Fibroblast of skin of back (primary cell): ENCODE measurements at places on chromosomes 2 and 18.

DNA sequence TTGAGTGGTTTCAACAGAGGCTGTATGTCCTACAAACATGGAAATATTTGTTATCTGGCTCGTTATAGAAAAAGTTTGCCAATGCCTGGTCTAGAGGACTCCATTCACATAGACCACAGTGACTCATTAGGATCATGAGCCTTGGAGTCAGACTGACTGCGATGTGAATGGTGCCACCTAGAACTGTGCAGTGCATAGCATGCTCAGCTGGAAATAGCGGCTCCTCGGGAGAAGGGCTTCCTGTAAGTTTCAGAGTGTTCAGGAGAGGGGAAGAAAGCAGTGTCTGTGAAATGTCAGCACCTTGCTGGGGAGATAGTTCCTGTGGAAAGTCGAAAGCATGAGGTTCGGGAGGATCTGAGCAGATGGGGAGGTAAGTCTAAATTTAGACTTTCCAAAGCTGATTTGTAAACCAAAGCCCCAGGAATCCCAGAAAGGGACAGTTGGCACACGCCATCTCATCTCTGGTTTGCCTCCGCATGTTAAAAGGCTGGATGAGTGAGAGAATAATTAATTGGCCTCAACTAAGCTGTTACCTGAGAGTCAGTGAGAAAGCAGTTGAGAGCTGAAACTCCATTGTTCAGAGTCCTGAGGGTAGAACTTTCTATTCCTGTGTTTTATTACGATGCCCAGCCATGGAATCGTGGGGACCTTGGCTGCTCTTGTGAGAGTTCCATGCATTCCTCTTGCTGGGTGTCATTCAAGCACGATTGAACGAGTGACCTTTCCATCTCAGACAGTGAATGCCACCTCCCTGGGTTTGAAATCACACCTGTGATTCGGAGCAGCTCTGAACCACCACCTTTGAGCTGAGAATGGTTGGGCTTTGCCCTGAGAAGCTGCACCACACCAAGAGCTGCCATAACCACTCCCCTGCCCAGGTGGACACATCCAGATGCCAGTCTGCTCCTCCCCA, 99.5 kb downstream of the MAPK4 start:
- no peak for DNase-seq

- DNase-seq: no peak
These were observed 38.0 kb downstream of the DNMT3A start for GRCh38 chr2:25303633-25304236.

DNA sequence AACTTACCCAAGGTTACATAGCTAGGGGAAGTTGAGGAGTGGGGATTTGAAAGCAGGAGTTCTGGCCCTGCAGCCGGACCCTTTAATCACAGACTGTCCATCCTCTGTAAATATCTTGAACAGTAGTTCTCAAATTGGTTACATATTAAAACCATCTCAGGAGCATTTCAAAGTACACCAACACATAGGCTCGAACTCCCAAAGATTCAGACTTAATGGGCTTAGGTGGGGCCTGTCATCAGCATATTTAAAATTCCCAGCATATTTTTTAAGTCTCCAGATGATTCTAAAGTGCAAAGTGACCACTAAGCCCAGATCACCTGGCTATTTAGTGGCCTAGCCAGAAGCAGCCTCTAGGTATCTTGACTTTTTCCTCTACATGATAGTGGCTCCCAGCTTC, 192.2 kb downstream of the ZNF385B start:
- DNase-seq: no peak

DNA sequence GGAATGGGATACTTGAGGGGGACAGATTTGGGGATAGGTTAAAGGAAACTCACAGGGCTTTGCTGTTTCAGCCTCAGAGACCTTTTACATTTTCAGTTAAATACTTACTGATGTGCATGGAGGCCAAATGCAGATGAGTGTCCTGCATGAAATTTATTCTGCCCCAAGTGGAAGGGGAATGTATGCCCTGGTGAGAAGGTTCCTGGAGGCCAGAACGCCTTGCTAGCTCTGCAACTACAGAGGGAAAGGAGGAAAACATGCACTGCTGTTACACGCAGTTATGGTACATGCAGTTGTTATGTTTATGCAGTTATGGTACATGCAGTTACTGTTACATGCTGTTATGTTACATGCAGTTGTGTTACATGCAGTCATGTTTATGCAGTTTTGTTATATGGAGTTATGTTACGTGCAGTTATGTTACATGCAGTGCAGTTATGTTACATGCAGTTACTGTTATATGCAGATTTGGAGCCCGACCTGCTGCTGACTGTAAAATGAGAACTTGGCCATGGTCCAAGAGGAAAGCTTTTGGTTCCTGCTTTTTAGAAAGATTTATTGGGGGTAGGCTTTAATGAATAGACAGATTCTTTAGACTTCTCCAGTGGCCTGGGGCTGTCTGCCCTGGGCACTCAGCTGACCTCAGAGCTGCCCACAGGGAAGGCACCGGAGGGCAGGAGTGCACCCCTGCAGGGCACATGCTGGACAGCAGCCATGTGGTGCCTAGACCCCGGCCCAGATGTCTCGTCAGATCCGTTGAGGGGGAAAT, 84.1 kb downstream of the LDLRAD4 start:
- no peak for DNase-seq

DNA sequence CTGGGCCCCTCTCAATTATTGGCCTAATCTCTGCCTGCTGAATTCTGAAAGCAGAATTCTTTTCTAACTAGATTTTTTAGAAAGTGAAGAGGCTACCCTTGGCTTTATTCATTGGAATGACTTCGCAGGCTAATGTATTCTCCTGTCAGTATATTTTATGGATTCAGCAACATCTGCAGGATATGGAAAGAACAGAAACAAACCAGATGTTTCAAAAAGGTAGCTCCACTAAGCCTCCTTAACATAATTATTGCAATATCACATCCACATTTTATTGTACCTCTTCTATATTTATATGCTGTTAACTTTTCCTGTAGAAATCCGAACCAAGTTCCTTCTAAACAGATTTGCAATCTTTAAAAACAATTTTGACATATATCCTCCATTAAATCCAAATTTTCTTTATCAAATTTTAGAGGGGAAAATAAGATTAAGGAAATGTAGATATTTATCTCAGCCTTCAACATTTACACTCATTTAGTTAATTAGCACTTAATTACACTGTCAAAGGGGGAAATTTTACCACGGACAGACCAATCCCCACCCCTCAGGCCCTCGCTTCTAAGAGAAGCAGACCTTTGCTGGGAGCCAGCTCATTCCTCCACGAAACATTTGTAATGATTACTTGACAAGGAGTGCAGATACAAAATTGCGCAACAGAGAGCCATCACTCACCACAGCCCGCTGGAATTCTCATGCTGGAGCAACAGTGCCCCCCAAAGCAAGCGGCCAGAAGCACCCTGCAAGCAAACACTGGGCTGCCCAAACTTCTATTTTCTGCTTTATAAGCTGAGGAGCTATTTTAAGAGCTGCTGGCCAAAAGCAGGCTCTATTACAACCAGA, 253.4 kb downstream of the ETAA1 start:
- DNase-seq: peak; percentile 87

DNA sequence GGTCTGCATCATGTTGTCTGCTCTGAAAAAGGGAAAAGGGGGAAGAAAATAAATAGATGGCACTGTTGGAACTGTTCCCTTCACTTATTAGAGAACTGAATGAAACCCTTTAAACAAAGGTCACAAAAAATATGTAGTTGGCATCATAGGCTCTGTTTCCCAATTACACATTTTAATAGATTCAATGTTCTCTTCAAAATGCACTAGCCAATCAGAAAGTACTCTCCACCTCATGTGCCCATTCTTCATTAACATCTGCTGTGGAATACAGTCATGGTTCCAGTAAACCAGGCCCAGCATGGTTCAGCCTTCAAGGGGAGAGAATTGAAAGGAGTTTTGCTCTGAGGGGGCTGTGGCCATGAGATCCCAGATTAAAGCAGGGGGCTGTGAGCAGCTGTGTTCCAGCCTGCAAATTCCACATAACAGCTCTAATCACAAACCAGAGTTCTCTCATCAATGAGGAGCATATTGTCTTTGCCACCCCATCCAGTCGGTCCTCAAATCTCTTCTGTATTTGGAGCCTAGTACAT, 165.9 kb upstream of the CREB1 start:
- DNase-seq: no peak

GRCh38 chr2:160010361-160011145, 51.9 kb downstream of the PLA2R1 start:
- no peak for DNase-seq

DNA sequence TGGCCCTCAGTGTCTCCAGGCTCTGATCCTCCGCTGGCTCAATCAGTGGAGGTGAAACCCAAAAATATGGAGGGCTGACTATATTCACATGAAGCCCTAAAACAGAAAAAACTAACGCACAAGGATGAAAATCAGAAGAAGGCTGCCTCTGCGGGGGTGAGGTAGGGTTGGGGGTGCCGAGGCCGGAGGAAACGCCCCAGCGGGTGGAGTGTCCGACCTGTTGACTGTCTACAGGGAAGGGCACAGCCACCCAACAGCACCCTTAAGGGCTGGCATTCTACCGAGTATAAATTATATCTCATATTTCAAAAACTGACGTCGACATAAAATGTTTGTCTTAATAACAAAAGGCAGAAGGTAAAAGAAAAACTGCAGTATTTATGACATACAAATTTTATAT, 223.5 kb downstream of the HDAC4 start:
- DNase-seq: no peak

GRCh38 chr2:83172841-83173240, 1286.2 kb downstream of the SUCLG1 start:
- DNase-seq: peak; percentile 52

GRCh38 chr2:17768894-17769293, 15.0 kb downstream of the GEN1 start:
- no peak for DNase-seq

GRCh38 chr18:34723143-34723542, 13.0 kb downstream of the DTNA start:
- DNase-seq: no peak

DNA sequence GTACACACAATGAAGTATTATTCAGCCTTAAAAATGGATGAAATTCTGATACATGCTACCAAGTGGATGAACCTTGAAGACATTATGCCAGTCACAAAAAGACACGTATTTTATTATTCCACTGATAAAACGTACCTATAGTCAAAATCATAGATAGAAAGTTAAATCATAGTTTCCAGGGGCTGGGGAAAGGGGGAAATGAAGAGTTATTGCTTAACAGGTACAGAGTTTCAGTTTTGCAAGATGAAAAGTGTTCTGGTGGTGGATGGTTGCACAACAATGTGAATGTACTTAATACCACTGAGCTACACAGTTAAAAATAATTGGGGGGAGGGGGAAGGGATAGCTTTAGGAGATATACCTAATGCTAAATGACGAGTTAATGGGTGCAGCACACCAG, 279.0 kb upstream of the STON1 start:
- DNase-seq: no peak

DNA sequence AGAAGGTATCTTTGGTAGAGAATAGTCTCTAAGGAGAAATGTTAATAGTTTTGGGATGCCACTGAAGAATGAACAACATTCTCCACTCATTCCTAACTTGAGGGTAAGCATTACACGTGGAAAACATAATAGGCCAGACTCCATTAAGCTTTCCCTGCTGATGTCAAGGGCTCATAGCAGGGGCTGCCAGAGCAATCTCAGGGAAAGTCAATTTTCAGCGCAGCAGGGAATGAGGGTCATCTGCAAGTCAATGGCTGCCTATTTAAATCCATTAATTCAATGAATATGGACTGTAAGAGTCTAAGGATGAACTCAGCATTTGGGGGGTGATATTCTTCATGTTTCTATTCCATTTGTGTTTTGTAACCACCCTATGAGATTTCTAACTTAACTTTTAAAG, 144.2 kb upstream of the ARL4C start:
- no peak for DNase-seq

DNA sequence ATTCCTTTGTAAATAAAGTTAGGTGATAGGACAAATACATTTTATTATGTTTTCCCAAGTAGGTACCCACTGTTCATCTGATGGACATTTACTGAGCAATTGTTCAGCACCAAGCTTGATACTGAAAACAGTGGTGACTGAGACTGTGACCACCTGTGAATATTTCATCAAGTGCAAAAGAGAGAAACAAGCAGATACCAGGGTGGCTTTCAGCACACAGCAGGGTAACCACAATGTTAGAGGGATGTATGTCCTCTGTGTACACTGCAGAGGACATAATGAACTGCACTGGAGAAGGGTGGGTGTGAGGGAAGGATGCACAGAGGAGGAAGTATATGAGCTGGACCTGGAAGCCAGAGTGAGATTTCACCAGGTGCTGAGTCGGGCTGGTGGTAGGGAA, 411.8 kb downstream of the RAD51AP2 start:
- DNase-seq: no peak

DNA sequence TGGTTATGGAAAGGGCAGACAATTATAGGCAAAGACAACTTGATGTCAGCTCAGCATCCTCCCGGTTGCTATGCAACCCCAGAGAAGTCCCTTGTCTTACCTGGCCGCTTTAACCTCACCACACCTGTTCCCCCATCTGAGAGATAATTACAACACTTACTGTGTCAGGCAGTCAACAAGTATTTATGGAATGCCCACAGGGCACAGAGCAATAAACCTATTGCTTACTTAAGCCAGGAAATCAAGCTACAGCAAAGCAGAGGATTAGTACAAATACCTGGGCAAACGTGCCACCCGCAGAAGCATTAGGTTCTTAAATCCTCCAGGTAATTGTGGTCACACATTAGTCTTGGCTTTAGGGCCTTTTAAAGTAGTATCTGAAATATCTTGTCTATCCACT, 320.4 kb upstream of the REV1 start:
- DNase-seq: no peak

- peak; percentile 79 for DNase-seq
These were observed 47.7 kb downstream of the MAPRE2 start for GRCh38 chr18:35088921-35089320.

GRCh38 chr2:207412787-207413310, 116.9 kb upstream of the CREB1 start:
- no peak for DNase-seq

GRCh38 chr2:53442783-53443182, 324.8 kb upstream of the CHAC2 start:
- no peak for DNase-seq

GRCh38 chr2:74620671-74621070, 27.5 kb downstream of the M1AP start:
- DNase-seq: no peak

- DNase-seq: no peak
These were observed 272.3 kb downstream of the RAD51AP2 start for GRCh38 chr2:17245906-17246305.

DNA sequence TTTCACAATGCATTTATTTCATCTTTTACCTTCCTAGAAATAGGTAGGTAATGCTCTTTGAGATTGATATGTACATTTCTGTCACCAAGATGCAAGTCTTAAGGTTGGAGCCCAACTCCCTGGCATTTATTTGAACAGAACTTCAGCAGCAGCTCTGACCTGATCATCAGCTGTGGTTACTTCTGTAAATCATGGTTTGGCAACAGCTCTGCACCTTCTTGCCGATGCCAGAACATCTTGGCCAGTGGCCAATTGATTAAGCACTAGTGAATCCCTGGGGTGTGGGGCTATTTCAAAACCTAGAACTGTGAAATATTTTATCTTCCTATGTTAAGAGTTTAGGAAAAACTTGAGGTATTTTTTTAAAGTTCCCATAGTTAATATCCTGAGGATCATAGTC, 124.8 kb upstream of the NYAP2 start:
- DNase-seq: peak; percentile 5

- DNase-seq: peak; percentile 1
These were observed 103.5 kb downstream of the DNER start for GRCh38 chr2:229610872-229611271.

- DNase-seq: peak; percentile 47
These were observed 88.6 kb upstream of the BCL11A start for GRCh38 chr2:60641811-60642788.
